ENCODE measurements at places on chromosomes 12 and 14.

DNA sequence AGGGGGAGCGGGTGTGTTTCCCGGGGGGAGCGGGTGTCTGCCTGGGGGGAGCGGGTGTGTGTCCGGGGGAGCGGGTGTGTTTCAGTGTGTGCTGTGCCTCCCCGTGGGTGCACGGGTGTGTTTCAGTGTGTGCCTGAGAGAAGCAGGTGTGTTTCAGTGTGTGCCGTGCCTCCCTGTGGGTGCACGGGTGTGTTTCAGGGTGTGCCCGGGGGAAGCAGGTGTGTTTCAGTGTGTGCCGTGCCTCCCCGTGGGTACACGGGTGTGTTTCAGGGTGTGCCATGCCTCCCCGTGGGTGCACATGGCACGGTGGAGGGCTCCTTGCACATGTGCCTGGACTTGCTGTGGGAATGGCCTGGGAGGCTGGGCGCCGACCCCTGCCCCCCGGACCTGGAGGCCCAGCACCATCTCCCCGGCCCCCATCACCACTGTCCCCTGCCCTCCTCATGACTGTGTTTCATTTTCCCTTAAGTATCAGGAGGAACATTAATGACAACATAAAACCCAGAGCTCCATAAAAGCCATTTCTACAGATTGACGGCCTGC is 38.7 kb downstream of the FBRSL1 start:
- DNase-seq, result no peak

GRCh38 chr12:65121049-65121955 is at the start of gene WIF1:
TSS of gene WIF1 (minus strand) at chr12:65121305. CDS start at chr12:65121191, 114 bp downstream.
- peak; percentile 55 for DNase-seq

DNA sequence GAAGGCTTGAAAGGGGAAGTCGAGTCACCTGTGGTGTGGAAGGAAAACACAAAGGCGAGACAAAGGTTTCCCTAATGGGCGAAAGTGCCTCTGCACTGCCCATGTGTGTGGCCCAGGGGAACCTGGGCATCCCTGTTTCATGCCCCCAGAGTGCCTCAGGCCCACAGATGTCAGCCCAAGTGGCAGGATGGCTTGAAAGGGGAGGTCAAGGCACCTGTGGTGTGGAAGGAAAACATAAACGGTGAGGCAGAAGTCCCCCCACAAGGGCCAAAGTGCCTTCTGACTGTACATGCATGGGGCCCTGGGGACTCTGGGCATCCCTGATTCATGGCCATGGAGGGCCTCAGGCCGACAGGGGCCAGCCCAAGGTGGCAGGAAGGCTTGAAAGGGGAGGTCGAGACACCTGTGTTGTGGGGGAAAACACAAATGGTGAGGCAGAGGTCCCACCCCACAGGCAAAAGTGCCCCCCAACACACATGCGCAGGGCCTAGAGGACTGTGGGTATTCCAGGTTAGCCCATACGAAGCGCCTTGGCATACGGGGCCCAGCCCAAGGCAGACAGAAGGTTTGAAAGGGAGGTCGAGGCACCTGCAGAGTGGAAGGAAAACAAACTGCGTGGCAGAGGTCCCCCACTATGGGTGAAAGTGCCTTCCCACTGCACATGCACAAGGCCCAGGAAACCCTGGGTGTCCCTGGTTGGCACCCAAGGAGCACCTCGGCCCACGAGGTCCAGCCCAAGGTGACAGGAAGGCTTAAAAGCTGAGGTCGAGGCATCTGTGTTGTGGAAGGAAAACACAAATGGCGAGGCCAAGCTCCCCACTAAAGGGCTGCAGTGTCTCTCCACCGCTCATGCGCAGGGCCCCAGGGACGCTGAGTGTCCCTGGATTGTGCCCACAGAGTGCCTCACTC is 382.3 kb downstream of the ALG10 start:
- peak; percentile 0 for DNase-seq

GRCh38 chr14:73208390-73208789 is 28.9 kb upstream of the PAPLN start:
- DNase-seq, result no peak

DNA sequence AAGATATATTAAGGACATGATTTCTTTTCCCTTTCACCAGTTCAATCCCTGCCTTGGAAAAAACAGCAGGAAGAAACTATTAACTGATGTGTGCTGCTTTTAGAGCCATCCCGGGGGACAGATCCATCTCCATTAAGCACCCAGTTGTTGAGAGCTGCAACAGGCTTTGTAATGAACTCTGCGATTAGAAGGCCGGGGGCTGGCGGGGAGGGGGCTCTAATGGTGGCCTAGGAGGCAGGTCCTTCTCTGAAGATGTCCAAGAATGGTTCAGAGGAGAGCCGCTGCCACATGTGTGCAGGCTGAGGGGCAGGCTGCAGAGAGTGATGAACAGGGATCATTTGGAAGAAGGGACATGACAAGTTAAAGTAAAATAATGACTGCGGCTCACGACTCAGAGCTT is 67.8 kb downstream of the GALNT8 start:
- no peak for DNase-seq

- DNase-seq, result no peak
Measured at GRCh38 chr12:108335349-108336119, 3.6 kb downstream of the CMKLR1 start.

- DNase-seq, result no peak
Measured at GRCh38 chr14:88840926-88841325, 16.5 kb downstream of the TTC8 start.

GRCh38 chr12:28591831-28592230 is 401.6 kb downstream of the CCDC91 start:
- DNase-seq, result no peak

DNA sequence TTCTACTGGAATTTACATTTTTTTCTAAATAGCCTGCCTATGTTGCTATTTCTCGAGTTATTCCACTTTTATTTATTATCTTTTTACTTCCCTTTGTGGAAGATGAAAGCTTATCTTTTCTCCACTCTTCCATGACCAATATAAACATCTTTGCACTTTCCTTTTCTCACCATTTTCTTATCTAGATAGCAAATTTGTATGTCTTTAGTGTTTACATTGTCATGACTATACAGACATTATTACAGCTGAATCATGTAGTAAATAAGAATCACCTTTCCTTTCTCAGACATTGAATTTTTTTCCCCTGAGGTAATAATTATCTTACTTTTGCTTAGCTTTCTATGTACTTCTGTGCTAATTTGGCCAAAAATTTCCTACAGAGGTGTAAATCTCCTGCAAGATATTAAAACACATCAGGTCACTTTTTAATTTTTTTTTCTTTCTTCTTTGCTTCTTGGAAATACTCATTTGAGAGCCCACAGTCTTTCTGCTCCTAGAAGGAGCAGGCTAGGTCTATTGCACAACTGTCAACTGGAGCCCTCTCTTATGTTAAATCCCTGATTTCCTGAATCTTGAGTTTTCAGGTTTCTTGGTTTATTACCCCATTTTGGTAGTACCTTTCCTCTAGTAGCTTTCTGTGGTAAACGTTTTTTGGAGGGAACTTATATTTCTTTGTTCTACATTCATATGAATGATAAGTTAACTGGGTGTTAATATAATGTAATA is 109.0 kb upstream of the ATP2B1 start:
- no peak for DNase-seq

DNA sequence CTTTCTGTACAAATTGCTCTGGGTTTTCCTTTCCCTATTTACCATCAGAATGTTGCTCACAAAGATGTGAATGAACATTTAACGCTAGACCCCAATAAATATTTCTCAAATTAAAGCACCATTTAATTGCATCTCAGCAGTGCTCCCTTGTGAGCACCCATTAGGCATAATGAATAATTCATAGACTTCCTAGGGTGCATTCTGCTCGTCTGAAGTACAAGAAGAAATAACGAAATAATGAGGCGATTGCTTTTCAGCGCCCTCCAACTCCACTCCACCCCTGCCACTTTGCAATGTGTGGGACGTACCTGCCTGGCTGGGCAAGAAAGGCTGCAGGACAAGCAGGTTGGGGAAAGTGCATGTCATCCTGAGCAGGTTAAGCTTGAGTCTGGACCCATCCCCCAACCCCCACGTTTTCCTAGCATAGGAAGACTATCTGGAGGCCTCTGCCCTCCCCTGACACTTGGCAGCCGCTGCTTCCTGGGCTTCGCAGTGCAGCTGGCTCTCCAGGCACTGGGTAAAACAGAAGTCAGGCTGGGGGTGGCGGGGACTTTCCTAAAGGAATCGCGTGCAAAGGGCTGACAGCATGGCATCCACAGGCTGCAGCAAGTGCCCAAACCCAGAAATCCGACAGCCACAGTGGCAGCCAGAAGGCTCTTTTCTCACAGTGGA is 253.7 kb downstream of the DUSP6 start:
- DNase-seq, result peak; percentile 7

GRCh38 chr14:86462193-86462753 is 932.3 kb downstream of the FLRT2 start:
- peak; percentile 18 for DNase-seq

- DNase-seq, result no peak
Measured at GRCh38 chr12:67517181-67517887, 131.2 kb upstream of the DYRK2 start.

DNA sequence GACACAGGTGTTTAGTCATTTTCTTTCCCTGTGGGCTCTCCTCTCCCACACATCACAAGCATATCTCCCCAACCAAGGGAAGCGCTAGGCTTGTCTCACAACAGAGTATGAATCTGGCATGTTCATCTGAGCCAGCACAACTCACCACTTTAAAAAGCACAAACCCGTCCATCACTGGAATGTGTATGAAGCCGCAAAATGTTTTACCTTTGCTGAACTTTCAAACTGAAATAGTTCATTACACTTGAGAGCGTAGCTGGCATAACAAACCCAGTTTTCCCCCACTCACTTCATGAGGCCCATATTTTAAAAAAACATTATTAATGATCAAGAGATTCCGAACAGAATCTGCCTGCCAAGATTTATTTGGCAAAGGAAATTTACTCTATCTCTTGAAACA is 15.8 kb downstream of the NID2 start:
- DNase-seq, result no peak

DNA sequence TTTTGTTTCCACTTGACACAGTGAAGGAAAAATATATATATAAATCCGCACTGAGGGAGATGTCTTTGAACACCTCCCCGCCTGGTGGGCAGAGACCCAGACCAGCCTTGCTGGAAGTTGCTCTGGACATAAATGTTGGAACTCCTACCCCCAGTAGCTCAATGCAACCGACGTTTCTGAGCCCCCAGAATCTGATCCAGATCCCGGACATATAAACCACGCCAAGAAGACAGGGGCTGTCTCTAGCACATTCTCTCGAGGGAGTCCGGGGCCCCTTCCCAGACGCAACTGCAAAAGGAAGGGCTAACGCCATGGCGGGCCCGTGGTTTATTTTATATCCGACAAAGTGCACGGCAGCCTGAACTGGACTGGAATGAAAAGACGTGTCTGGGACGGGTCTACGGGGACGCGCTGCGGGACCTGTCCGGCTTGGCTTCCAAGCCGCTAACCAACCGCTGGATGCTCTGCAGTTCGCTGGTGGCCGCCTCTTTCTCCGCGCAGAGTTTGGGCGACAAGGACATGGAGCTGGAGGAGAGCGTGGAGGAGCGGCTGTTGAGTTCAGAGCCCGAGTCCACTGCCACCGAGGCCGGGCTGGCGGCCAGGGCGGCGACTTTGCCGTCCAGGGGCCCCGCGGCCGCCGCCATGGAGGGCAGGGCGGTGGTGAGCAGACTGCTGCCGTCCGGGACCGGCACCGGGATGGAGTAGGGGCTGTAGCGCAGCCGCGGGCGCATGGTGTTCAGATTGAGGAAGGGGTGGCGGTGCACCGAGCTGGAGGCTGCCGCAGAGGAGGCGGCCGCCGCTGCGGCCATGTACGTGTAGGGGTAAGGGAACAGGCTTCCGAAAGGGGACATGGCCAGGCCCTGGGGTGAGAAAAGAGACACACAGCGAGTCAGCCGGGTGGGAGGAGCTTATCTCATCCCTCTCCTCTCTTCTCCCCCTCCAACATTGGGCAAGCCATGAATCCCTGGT is 12.2 kb downstream of the TBX3 start:
- no peak for DNase-seq

GRCh38 chr12:52677671-52678070 is 2.5 kb downstream of the KRT1 start:
- no peak for DNase-seq

GRCh38 chr12:47343684-47344567 is 264.2 kb upstream of the AMIGO2 start:
- DNase-seq, result no peak

GRCh38 chr12:13962699-13963098 is 18.7 kb downstream of the GRIN2B start:
- DNase-seq, result no peak

DNA sequence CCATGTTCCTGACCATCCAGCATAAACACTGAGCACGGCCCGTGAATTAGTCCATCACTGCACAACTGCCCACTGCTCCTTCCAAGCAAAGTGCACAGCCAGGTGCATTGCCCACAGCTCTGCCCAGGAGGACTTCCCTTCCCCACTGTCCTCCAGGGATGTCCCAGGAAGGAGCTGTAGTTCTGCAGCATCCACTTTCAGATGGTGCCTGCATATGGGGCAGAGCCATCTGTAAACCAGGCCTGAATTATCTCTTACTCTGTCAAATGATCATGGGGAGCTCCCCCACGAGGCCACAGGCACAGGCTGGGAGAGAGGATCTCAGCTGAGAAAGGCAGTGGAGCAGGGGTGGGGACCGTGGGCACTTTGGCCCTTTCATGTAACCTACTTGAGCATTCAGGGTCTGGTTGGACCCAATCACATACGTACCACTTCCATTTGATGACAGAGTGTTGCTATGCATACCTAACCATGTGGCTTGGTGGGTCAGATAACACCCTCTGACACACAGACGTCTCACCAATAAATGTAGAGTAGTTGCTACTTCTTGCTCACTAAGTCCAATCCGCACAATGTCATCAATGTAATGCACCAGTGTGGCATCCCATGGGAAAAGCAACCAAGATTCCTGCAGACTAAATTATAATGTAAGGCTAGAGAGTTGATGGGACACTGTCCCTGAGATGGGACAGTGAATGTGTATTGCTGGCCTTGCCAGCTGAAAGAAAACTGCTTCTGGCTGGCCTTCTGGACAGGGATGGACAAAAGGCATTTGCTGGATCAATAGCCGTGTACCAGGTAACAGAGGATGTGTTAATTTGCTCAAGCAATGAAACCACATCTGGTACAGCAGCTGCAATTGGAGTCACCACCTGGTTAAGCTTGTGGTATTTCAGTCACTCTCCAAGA is 113.8 kb upstream of the C14orf180 start:
- no peak for DNase-seq

DNA sequence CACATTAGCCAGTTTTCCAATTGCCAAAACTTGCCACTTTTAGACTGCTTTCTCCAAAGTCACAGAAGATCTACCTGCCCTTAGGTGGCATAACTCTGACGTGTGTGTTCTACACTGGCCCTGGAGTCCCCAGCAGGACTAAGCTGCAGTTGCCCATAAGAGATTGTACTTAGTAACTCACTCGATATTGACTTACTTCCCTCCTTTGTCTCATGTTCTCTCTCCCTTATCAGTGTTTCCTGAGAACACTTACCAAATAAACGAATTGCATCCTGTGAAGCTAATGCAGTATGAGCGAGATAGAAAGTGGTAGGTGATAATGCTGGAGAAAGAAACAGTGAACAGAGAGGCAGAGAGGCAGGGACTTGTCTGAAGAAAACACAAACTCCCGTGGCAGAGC is 117.2 kb downstream of the NUAK1 start:
- no peak for DNase-seq

- no peak for DNase-seq
Measured at GRCh38 chr12:128974881-128975280, 121.6 kb downstream of the GLT1D1 start.

GRCh38 chr12:40825156-40825555 is 132.9 kb downstream of the CNTN1 start:
- no peak for DNase-seq

Data from endothelial cell (in vitro differentiated cells).